ENCODE measurements at places on chromosomes 4 and X.

DNA sequence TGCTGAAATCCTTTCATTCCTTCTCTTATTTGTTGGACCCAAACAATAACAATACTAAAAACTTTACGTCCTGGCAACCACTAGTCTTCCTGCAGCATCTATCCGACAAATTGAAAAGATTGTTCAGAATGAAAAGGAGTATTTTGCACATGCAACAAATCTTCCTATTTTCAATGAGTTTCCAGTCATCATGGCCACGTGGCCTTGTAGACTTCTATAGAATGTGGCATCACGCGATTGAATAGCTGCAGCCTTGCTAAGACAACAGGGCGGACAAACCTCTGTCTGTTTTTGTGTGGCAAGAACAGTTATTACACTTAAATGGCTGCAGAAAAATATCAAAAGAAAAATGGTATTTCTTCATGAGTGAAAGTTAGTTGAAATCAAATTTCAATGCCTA lies 297.9 kb upstream of the LCORL start:
- DNase-seq = no peak

DNA sequence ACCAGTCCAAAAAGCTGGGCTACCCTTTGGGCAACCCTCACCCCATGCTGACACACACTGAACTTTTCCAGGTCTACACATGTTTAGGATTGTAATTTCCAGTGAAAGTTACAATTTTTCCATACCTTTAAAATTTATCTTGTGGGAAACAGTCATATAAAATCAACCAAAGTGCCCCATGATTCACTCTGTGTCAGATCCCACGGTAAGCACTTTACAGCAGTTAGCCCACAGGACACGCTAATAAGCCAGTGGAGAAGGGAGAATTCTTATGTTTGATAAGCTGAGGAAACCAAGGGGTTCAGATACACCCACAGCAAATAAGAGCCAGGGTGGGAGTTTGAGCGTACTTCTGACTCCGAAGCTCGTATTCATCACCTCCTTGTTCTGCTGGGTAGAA lies 72.4 kb upstream of the TBL1X start:
- DNase-seq = no peak

DNA sequence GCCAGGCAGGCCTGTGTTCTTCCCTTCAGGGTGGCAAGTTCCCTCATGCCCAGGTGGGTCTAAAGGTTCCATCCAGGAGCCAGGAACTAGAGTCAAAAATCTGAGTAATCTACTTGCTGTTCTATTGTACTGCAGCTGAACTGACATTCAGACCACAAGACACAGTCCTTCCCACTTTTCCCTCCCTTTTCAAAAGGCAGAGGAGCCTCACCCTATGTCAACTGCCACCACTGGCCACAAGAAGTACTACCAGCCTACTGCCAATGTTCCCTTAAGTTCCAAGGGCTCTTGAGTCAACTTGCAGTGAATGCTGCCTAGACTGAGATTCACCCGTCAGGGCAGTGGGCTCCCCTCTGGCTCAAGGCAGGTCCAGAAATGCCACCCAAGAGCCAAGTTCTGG lies 133.5 kb downstream of the FAM47B start:
- no peak for DNase-seq

DNA sequence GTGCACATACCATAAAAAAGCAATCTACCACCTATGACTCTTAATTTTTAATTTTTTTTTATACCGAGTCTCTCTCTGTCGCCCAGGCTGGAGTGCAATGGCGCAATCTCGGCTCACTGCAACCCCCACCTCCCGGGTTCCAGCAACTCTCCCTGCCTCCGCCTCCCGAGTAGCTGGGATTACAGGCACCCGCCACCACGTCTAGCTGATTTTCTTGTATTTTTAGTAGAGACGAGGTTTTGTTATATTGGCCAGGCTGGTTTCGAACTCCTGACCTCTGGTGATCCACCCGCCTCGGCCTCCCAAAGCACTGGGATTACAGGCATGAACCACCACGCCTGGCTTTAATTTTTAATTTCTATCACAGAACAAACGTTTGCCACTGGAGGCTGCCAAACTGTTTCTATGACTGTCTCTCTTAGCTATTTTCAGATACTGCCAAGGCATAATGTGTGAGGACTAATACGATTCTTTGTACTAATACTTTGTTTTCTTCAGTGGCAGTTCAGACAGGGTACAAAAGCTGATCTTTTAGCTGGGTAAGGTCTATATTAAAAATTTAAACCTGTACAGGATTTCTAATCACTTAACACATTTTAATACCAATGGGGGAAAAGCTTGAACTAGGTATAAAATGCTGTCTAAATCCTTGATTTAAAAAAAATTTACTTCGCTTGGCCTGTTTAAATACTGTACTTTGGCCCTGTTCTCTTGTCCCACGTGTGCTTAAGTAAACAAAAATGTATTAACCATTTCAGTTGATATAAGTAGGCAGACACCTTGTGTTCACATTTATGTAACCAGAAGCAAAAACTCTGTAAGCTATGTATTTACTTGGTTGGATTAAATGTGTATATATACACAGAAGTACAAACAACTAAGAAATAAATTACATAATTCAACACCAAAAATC lies 2.3 kb downstream of the PGRMC2 start:
- DNase-seq = no peak

- DNase-seq = no peak
These were observed 38.8 kb downstream of the NSG1 start for GRCh38 chr4:4425696-4426095.

GRCh38 chr4:39846120-39846519 lies 131.6 kb downstream of the PDS5A start:
- no peak for DNase-seq

GRCh38 chr4:37879365-37879764 lies 11.5 kb upstream of the TBC1D1 start:
- DNase-seq = no peak

GRCh38 chrX:148600131-148600530 lies 99.7 kb downstream of the AFF2 start:
- DNase-seq = no peak

- no peak for DNase-seq
These were observed 33.7 kb downstream of the GALNTL6 start for GRCh38 chr4:171846893-171847292.

DNA sequence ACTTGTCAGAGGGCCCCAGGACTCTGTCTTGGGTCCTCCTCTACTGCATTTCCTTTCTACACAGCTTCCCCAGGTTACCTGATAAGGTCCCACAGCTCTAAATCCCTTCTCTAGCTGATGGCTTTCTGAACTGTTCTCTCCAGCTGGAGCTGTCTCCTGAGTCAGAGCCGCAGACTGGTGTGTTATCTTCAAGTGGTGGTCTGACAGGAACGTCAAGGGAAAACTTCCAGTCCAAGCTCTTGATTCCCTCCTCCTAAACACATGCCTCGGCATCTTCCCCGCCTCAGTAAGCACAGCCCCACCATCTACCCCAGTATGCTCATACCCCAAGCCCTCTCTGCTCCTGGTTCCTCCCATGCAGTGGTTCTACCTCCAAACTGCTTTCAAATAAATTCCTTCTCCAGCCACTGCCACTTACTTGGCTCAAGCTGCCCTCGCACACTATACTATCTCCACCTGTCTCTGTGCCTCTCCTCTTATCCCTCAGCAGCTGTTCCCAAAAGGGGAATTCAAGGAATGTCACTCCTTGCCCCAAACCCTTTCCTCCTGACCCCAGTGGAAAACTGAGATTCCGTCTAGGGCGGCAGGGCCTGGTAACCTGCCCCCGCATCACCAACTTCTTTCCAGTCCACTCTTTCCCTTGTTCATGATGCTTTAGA lies 17.2 kb upstream of the CENPU start:
- no peak for DNase-seq

- DNase-seq = no peak
These were observed 44.6 kb downstream of the C4orf50 start for GRCh38 chr4:5973486-5974220.

GRCh38 chrX:108268434-108269080 lies 169.7 kb downstream of the COL4A6 start:
- DNase-seq = no peak

- DNase-seq = no peak
These were observed 726.7 kb downstream of the C4orf33 start for GRCh38 chr4:129822701-129823100.

GRCh38 chrX:12894074-12895030 lies 12.1 kb upstream of the TLR8 start:
- DNase-seq = peak; percentile 73

GRCh38 chr4:55050418-55050950 lies 74.9 kb downstream of the KDR start:
- DNase-seq = no peak

DNA sequence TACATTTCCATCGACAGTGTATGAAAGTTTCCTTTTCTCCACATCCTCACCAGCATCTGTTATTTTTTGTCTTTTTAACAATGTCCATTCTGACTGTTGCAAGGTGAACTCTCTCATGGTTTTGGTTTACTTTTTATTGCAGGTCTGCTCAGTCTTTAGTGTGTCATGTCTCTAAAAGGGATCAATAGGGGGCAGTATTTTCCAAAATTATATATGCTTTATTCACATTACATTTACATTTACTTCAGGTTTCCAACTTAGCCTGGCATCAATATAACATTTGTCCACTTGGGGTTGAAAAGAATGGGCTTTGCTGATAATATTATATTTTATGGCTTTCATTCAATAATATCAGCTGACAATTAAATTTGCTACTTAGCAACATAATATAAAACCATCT lies 265.0 kb upstream of the SLITRK2 start:
- DNase-seq = no peak

- peak; percentile 73 for DNase-seq
These were observed 51.2 kb downstream of the TMPRSS11E start for GRCh38 chr4:68498413-68499007.

GRCh38 chrX:86946569-86946968 lies 571.0 kb upstream of the KLHL4 start:
- peak; percentile 2 for DNase-seq

- no peak for DNase-seq
These were observed 27.9 kb downstream of the TRIM61 start for GRCh38 chr4:164949448-164950143.

DNA sequence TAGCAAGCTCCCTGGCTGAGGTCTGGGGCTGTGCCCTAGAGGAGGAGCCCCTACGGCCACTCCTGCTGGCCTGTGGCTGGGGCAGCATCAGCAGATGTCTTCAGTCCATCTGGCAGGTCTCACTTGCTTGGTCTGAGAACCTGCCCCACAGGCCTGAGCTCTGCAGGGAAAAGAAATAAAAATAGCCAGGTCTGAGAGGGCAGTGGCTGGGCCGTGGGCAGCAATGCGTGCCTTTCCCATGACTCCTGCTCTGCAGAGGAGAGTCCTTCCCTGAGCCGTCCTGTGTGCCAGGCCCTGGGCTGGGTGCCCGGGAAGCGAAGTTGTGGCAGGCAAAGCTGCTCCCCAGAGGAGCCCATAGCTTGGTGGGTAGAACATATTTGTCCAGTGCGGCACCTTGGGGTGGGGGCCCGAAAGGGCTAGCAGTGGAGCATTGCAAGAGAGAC lies 11.3 kb upstream of the KIAA0232 start:
- DNase-seq = no peak

- no peak for DNase-seq
These were observed 127.2 kb downstream of the MXRA5 start for GRCh38 chrX:3219231-3219630.

GRCh38 chrX:42028109-42028508 lies 104.8 kb upstream of the CASK start:
- DNase-seq = no peak

GRCh38 chr4:69092980-69093568 lies 3.2 kb upstream of the UGT2B7 start:
- no peak for DNase-seq

- no peak for DNase-seq
These were observed 39.7 kb upstream of the PROM1 start for GRCh38 chr4:16123356-16124084.

- peak; percentile 26 for DNase-seq
These were observed 49.8 kb downstream of the SMPX start for GRCh38 chrX:21708116-21708515.

GRCh38 chr4:172985552-172985951 lies 183.1 kb upstream of the GALNT7 start:
- DNase-seq = no peak

DNA sequence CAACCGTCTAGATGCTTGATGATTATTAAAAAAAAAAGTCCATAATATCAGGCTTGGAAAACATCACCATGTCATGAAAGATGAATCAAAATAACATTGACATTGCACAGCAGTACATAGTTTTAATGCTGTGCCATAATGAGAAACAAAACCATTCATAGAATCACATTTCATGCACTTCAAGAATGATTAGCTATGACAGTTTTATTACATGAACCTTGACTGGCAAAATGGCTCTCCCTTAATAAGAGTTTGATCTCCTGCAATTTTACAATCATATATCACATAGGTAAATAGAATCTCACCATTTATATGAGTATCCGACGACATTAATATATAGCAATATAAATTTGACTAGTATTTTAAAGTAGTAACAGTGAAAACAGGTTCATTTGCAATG lies 49.8 kb downstream of the TECRL start:
- DNase-seq = no peak

DNA sequence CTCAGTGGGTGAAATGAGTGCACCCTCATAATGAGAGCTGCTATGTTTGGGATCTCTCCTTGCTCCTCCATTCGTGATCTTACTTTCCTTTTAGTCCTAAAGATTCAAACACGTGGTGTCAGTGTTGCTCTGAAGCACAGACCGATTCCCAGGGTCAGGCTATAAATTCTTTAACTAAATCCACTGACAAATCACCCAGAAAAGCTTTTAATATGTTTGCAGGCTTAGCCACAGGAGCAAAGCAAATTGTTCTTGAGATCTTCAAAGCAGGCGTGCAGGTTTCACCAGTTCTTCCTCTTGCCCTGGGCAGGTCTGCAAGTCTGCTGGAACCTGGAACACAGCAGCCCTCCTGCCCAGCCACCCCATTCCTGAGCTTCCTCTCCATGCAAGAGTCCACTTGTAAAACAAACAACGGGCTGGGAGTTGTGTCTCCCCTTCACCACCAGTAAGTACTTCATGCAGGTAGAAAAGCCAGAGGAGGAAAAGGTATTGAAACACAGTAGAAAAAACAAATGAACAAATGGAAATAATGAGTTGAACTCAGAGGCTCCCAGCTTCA lies 70.1 kb upstream of the ENPP6 start:
- DNase-seq = no peak

GRCh38 chr4:30160140-30160539 lies 560.0 kb upstream of the PCDH7 start:
- DNase-seq = no peak

DNA sequence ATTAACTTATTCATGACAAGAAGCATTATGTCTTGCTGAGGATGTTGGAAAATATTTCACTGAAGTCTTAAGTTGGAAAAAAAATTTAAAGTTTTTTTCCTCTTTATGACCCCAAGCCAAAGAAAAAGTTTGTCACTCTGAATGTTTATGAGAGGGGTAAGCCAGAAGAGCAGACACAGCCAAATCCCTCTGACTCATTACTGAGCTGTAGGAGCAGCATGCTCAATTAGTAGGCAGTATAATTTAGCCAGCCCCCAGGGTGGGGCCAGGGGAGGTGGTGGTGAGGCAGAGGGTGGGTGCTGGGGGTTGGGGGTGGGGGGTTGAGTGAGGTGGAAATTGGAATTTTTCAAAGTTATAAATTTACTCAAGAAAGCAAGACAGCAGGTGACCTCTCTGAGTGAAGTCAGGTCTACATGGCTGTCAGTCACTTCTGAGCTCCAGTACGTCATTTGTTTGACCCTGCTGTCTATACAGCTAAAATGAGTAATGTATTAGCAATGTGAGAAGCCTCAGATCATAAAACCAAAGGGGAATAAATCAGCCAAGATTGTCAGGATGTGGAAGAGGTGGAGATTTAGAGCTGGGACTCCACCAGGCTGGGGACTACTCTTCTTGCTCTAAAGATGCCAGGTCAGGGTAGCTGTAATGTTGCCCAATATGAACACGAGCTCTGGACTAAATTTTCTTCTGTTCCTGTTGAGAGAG lies 98.8 kb upstream of the NDP start:
- no peak for DNase-seq

- no peak for DNase-seq
These were observed 508.4 kb upstream of the GALNT7 start for GRCh38 chr4:172660251-172660650.
